IPS DF 19.7 (cell line): ENCODE measurements at places on chromosomes 6 and 20.

GRCh38 chr6:4356899-4357659, 221.7 kb upstream of the ECI2 start:
- DNase-seq: no peak

GRCh38 chr20:46552460-46553420, 2.3 kb upstream of the OCSTAMP start:
- DNase-seq: no peak

DNA sequence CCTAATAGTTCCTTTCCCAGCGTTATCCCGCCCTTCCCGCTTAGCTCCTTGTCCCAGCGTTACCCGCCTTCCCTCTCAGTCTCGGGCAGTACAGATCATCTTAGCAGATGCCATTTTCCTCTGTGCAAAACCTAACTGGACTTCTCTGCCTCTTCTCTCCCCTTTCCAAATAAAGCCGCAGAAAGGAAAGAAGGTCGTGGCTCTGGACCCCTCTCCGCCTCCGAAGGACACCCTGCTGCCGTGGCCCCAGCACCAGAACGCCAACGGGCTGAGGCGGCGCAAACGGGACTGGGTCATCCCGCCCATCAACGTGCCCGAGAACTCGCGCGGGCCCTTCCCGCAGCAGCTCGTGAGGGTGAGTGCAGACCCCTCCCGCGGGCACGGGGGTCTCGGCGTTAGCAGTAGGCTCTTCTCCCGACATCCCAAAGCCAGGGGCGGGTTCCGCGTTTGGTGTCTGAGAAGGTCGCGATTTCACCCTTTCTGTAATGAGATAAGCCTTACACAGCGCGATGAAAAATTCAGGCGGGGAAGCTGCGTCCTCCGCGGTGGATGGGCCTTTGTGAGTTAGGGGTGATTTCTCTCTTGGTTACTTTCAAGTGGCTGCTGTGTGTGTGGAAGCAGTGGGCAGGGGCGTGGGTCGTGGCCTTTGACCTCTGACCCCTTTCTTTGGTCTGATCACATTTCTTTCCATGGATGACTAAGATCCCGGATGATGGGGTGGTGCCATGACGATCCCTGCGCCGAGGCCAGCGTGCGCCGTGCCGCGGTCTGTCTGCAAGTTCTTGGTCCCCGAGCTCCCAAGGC, 292.7 kb downstream of the TAF4 start:
- no peak for DNase-seq

DNA sequence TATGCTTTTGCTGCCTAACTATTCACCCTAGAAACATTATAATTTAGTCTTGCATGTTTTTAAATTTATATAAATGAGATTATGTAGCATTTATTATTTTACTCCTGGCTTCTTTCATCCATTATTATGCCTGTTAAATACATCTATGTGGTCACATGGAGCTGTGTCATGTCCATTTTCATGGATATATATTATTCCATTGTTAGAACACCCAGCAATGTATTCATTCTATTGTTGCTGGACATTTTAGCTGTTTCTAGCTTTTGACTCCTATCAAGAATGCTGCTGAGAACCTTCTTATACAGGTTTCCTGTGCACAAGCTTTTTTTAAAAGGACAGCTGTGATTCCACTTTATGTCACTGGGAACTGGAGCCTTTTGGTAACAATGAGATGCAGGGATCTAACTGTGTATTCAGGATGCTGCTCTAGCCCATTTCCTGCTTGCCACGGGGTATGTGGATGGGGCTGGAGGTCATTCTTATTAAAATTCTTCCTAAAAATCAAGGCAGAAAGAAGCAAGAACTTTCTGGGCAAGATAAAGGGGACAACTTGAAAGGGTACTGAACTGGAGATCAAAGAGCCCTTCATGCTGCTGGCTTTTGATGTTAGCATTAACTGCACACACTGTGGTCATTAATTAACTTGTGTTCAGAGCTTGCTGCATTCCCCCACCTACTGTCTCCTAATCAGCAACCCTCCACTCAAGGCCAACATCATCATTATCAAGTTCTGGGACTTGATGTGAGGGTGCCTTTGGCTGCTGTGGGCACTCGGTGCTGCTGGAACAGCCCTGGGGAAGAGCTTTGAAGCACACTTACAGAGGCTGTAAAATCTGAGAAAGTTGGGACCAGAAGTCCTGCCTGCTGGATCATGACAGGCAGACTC, 96.6 kb upstream of the AKIRIN2 start:
- no peak for DNase-seq

DNA sequence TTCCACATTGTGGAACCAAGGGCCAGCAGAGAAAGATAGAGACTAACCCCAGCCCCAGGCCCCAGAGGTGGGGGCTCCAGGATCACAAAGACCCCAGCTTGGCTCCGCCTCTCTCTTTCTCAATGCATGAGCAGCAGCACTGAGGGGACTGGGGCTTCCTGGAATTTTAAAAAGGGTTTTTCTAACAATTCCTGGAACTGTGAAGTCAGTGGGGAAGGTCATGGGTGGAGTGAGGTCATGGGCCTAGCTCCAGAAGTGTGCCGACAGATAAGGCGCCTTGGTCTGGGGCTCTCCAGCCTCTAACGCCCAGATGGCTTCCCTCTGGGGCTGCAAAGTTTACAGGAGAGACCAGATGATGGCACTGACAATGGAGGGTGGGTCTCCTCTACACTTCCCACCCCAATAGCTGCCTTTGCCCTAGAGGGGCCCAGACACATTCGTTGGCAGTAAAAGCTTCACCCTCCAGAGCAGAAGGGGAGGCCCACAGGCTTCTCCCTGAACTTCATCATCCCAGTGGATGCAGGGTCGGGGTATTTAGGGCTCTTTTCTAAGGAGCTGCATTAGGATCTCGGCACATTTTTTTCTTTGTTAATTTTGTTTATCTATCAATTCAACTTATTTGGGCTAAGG, 46.9 kb upstream of the CD93 start:
- DNase-seq: no peak

- DNase-seq: no peak
Measured at GRCh38 chr6:137241481-137242038, 22.4 kb upstream of the IFNGR1 start.

DNA sequence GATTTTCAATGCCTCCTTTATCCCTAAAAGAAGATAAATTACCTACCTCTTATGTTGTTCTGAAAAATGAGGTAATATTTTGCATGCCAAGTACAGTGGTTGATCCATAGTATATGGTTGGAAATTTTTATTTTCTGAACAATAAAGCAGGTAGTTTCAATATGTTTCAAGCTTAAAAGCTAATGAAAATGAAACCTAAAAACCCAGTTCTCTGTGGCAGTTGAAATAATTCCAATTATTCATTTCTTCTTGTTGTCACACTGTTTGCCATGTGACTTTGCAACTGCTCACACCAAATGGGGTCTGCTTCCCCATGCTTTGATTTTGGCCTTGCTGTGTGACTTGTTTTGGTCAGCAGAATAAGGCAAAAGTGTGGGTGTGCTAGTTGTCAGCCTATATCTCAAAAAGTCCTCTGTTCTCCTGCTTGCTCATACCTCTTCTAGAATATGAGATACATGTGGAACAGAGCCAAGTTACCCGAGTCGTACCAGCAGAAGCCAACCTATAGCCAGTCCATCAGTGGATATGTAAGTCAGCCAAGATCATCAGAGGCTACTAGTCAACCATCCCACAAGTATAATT, 197.2 kb upstream of the THEMIS start:
- no peak for DNase-seq

DNA sequence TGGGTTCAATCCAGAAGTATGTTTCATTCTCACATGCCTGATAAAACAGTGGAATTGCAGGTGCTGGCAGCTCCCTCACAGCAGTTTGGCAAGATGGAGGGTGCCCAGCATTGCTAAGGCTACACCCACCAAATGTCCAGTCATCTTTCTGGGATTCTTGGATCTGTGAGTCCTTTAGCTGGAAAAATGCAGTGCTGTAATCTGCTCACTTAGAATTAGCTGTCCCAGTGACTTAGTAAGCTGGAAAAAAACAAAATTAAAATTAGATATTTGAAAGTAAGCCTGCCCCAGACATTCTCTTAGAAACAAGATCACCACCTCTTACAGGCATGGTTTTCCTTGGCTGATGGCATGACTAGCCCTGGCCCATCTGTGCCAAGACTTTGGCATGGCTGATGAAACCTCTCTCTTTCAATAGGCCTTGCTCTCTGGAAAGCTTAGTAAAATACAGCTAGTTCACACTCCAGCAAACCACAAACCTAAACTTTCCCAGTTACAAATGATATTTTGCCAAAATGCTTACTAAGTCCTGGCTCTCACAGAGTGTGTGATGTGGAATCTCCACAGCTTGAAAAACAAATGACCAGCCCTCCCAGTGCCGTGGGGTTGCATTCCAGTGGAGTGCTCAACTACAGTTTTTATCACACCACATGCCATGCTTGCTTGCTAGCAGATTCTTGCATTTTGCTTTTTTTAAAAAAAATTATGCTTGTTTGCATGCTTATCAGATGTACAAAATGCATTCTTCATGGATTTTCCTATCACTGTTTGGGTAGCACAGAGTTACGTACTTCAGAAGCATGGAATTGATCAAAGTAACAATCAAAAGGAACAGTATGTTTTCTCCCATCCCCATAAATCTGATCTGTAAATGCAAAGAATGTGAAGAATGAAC, 261.5 kb downstream of the EYA4 start:
- DNase-seq: no peak
